ENCODE measurements at places on chromosomes 5 and 9. TPM values are rescaled to one million over a fixed set of nuclear protein-coding genes. Genes with fewer than 3 reads are reported as not detected.

The NRARP gene
- total RNA-seq: 13.3 TPM

The PCDHB5 gene
- 4.1 TPM for total RNA-seq

The PCDHB7 gene
- 5.0 TPM for total RNA-seq

The GRM6 gene
- total RNA-seq: not detected

The GNE gene
- 18.3 TPM for total RNA-seq

The GARIN3 gene
- total RNA-seq: not detected

The DMGDH gene
- total RNA-seq: 1.6 TPM

The POU5F2 gene
- 5.1 TPM for total RNA-seq

The TAF11L5 gene
- not detected for total RNA-seq

The BAAT gene
- not detected for total RNA-seq

The CRAT gene
- total RNA-seq: 42.0 TPM

The ZNF366 gene
- 5.8 TPM for total RNA-seq

All from aorta (tissue), 5 donors.